AG04450 (cell line): ENCODE measurements at places on chromosomes 6 and 20.

DNA sequence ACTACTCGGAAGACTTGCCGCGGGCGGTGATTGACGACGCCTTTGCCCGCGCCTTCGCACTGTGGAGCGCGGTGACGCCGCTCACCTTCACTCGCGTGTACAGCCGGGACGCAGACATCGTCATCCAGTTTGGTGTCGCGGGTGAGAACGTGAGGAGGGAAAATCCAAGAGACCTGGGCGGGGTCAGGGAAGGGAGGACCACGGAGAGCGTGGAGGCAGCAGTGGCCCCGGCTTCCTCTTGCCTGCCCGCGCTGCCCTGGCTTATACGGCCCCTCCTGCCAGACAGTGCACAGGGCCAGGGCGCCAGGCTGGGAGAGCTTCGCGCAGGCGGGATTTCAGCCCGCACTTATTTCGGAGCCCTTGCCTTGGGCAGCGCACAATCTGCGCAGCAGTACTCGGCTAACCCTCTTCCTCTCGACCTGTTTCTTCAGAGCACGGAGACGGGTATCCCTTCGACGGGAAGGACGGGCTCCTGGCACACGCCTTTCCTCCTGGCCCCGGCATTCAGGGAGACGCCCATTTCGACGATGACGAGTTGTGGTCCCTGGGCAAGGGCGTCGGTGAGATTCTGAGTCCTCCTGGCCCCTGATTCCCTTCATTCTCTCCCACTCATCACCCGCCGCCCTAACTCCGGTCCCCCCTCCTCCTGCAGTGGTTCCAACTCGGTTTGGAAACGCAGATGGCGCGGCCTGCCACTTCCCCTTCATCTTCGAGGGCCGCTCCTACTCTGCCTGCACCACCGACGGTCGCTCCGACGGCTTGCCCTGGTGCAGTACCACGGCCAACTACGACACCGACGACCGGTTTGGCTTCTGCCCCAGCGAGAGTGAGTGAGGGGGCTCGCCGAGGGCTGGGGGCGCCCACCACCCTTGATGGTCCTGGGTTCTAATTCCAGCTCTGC is 2.0 kb downstream of the MMP9 start:
- DNase-seq: no peak

- no peak for DNase-seq
Observed at GRCh38 chr6:160678744-160679401, 14.8 kb upstream of the LPA start.

GRCh38 chr6:163146036-163146435 is 268.5 kb upstream of the QKI start:
- DNase-seq: no peak

GRCh38 chr6:44778513-44778912 is 391.0 kb downstream of the CDC5L start:
- DNase-seq: no peak

DNA sequence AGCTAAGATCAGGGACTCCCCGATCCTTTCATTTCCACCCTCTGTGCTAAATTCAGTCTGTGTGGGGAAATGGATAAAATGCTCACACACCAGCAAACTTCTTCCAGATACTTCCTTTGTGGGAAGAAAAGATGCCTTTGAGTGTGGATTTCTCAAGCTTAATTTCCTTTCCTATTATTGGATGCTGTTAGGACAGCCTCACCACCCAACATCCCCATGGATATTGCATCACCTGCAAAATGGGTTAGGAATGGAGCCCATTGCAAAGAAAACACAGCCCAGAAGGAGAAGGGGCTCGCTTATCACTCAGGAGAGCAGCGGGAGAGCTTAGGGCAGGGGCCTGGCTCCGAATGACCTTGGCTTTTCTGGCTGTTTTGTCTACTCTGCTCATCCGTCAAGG is 272.2 kb downstream of the CDC5L start:
- no peak for DNase-seq

GRCh38 chr20:11112832-11113231 is 439.0 kb upstream of the JAG1 start:
- no peak for DNase-seq

- DNase-seq: no peak
Observed at GRCh38 chr6:161710698-161711097, 436.8 kb upstream of the AGPAT4 start.

GRCh38 chr6:6201200-6201599 is 119.3 kb downstream of the F13A1 start:
- no peak for DNase-seq

GRCh38 chr6:5459346-5459745 is 198.0 kb downstream of the FARS2 start:
- DNase-seq: no peak

DNA sequence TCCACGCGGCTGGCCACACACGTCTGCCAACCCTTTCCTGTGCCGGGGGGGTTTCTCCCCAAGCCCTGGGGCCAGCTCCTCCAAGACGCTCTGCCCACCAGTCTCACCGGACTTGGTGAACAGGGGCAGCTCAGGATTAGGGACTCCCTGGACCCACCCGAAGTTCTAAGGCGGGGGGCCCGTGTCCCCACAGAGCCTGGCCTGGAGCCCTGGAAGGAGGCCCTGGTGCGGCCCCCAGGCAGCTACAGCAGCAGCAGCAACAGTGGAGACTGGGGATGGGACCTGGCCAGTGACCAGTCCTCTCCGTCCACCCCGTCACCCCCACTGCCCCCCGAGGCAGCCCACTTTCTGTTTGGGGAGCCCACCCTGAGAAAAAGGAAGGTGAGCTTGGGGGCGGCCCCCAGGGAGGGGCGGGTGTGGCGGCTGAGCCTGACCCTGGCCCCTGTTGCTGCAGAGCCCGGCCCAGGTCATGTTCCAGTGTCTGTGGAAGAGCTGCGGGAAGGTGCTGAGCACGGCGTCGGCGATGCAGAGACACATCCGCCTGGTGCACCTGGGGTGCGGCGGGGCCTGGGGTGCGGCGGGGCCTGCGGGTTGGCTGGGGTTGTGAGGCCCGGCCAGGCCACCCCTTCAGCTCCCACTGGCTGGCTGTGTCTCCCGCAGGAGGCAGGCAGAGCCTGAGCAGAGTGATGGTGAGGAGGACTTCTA is 2.3 kb downstream of the SLC2A4RG start:
- DNase-seq: no peak

GRCh38 chr20:35600993-35601973 is 14.3 kb upstream of the SPAG4 start:
- DNase-seq: peak; percentile 18

DNA sequence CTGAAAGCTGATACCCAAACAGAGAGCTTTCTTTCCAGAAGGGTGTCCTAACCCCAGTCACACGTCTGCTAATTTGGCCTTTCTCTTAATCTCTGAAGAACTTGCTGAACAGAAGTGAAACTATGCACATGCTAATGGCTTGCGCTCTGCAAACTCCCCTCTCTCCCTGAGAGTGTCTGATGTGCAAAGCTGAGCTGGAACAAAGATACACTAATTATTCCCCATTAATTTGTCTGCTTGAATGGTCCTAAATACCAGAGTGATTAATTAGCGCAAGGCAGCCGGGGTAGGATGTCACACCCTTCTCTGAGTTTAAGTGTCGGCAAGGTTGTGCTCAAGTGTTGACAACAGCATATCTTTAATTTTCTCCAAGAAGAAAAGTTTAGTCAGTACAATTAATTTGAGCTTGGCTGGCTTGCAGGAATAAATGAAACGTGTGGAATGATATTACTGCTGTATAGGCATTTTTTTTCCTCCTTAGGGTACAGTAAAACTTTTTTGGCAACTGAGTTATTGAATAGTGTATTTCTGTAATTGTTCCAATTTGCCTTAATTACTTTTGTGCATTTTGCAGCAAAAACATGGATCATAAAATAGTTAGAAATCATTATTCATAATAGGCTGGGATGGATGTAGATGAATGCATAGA is 715.9 kb upstream of the POU3F2 start:
- no peak for DNase-seq

GRCh38 chr6:52420668-52421358 is 671 bp downstream of the EFHC1 start:
- no peak for DNase-seq

- no peak for DNase-seq
Observed at GRCh38 chr20:33822423-33822822, 11.3 kb downstream of the CHMP4B start.

DNA sequence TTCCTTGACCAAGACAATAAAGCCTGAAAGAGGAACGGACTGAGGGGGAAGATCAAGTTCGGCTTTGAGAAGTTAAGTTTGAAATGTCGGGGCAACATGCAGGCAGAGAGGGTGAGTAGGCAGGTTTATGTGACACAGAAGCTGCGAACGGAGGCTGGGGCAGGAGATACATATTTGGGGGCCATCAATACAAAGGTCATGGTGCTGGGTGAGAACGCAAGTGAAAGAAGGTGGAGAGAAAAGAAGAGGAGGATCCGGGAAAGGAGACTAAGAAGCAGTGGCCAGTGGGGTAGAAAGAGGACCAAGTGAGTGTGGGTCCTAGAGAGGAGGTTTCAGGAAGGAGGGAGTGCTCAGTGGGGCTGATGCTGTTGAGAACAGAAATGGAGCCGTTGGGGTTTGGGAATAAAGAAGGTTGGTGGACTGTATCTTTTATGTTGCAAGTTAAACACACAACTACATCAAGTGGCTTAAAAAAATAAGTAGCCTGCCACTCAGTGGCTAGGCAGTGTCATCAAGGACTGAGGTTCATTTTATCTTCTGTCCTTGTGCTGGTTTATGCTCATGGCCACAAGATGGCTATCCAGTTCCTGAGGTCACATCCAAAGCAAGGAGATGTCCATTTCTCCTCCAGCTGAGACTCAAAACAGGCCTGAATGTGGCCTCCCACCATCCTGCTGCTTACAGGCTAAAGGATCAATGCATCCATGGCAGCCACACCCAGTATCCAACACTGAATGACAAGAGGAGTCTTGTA is 1.7 kb upstream of the BLCAP start:
- no peak for DNase-seq

DNA sequence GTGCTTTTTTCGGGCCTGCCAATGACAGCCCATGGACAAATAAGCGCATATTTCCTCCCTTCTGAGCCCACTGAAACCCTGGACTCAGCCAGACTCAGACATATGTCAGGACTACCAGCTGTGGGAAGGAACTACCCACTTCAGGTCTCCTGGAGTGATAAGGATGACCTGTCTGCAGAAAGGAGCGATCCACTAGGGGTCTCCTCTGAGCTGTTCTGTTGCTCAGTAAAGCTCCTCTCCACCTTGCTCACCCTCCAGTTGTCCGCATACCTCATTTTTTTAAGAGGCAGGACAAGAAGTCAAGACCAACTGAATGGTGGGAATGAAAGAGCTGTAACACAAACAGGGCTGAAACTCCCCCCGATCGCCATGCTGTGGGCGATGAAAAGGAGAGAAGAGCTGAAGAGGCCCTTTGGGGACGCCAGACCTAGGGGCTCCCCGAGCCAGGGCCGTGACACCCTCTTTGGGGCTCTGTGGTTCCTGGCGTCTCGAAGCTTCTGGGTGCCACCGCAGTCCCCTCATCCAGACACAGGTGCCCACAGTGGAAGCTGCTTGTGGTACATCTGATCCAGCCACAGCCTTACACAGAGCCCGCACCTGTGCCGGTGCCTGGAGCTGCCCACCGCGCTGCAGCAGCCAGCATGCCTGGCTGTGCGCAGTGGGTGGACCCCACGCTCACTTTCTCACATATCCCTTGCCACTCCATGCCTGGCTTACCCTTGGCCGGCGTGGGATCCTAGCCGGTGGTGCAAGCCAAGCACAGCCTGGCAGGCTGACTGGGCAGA is 68.8 kb downstream of the EYS start:
- no peak for DNase-seq

DNA sequence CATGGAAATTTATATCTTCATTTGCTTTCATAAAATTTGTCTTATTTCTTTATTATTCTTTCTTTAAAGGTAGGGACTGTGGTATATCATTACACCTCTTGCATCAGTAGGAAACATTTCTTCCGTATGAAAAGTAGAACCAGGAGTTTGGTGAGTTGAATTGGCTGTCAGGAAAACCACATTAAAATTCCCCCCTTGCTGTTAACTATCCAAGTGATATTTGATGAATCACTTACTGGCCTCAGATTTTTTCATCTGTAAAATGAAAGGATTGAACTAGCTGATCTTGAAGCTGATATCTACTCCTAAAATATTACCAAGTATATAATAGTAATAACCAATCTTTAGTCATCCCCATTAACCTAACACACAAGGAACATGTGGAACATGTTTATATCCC is 460.9 kb downstream of the GJA1 start:
- no peak for DNase-seq

DNA sequence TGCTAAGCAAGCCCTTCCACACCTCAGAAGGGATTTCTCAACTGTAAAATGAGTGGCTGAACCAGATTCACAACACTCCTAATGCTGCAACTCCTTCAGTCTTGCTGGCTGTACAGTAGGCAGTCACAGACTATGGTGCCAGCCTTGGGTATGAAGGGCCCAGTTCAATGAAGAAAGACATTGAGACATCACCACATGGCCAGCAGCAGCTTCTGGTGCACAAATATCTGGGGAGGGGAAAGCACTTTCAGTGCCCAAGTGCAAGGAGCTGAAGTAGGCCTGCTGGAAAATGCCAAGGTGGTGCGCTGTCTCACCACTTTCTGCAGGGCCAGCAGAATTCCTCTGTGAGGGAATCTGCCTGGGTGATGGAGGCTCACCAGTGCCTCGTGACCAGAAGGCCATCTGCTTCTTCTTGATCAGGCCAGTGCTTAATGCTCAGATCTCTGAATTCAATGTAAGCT is 1.8 kb downstream of the PLA2G7 start:
- no peak for DNase-seq

- DNase-seq: peak; percentile 27
Observed at GRCh38 chr6:17012421-17013225, 89.2 kb upstream of the STMND1 start.

DNA sequence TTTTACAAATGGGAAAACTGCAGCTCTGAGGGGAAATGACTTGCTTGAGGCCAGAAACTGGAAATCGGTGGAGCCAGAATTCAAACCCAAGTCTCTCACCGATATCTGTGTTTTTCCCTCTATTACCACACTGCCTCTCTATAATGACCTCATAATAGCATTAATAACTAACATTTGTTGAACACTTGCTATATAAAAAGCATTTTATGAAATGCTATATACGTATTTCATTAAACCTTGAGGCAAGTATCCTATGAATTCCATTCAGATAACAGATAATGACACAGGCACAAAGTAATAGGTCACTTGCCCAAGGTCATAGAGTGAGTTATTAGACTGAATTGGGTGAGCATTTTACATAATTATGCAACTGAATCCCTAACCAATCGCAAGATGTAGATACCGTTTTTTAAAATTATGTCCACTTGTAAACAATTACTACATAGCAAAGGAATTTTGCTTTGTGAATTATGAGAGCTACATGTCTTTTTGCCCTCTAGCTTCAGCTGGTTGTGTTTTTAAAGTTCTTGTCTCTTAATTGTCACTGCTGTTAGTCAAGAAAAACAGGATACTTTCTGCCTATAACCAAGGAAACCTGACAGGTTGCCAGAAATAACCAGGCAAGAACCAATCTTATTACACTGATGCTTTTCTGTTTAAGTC is 4.7 kb downstream of the DSN1 start:
- no peak for DNase-seq

DNA sequence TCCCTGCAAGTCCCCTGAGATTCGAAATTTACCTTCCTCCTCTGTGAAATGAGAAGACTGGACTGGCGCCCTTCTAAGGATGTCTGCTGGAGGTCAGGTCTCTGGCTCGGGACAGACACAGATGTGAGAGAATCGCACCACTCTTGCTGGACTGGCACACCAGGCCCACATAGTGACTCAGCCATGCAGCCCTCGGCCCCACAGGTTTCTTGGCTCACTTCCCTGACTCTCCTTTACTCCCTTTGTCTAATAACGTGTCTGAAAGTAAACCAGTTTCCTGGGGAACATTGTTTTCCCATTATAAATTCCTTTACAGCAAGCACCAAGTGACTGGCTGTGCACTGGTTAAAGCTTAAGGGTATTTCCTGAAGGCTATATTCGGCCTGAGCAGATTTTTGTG is 106.7 kb upstream of the PLEKHG1 start:
- no peak for DNase-seq
